ENCODE measurements at places on chromosomes 3 and 15.

DNA sequence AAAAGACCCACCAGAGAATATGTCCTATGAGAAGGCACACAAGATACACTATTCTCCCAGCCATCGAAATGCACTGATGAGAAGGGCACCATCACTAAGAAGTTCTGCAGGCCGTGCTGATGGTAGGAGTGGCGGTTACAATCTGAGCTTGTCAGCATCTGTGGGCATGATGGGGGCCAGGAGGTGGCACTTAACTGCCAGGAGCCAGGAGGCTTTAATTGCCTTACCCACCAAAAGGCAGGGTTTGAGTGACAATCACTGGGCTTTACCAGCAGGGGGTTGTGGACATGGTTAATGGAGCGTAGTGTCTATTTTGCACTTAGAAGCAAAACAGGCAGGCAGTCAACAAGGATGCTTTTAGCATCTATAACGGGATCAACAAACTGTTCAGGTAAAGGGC is 16.0 kb upstream of the SQOR start:
- no peak for DNase-seq

- DNase-seq: no peak
Observed at GRCh38 chr3:71910108-71910507, 125.2 kb upstream of the PROK2 start.

- DNase-seq: no peak
Observed at GRCh38 chr15:31082771-31083369, 18.7 kb downstream of the TRPM1 start.

- DNase-seq: no peak
Observed at GRCh38 chr15:41777421-41777973, 3.2 kb downstream of the MAPKBP1 start.

- DNase-seq: no peak
Observed at GRCh38 chr15:53936137-53936536, 42.1 kb upstream of the UNC13C start.

DNA sequence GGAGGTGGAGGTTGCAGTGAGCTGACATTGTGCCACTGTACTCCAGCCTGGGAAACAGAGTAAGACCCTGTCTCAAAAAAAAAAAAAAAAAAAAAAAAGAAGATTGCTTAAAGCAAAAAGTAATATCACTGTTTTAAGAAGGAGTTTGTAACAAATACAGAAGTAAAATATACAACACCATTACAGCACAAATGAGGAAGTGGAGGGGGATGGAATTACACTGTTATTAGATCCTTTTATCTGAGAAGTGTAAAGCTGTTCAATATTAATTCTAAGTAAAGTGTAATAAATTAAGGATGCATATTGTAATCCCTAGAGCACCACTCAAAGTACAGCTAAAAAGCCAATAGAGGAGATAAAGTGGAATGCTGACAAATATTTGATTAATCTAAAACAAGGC is 47.0 kb upstream of the SNRPA1 start:
- no peak for DNase-seq

DNA sequence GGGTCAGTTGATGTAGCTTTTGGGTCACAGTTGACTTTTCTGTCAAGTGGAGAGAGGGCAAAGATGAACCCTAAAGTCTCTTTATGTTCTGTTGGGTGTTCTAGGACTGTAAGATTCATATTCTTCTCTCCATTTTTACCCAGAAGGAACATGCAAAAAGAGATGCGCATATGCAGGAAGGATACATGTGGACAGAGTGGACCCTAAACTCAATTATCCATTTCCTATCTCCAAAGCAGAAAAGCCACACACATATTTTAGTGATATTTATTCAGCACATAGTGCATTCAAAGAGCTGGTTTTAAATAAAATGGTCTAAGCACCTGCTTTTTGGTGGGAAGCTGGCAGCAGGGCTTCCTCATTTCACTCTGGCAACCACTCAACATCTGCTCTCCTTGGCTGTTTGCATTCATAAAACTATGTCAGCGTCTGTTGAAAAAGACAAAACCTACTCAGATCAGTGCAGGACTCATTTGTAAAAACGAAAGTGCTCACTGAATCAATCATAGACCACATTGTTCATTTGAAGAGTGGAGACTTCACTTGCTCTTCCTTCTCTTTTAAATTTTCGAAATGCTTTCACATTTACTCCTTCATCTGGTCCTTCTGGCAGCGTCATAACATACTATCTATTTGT is 96.6 kb downstream of the SEMA6D start:
- DNase-seq: no peak

DNA sequence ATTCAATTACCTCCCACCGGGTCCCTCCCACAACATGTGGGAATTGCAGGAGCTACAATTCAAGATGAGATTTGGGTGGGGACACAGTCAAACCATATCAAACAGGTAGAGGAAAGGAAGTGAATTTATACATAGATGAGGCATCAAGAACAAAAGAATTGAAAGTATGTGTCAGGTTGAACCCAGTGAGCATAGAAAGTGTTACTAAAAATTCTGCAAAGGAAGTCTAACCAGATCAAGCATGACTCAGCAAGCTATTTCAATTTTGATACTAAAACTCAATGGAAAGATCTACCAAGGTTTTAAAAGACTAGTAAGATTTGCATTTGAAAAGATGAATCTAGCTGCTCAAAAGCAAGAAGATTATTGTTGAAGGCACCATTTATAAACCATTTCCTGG is 323.0 kb downstream of the ROBO2 start:
- DNase-seq: no peak

DNA sequence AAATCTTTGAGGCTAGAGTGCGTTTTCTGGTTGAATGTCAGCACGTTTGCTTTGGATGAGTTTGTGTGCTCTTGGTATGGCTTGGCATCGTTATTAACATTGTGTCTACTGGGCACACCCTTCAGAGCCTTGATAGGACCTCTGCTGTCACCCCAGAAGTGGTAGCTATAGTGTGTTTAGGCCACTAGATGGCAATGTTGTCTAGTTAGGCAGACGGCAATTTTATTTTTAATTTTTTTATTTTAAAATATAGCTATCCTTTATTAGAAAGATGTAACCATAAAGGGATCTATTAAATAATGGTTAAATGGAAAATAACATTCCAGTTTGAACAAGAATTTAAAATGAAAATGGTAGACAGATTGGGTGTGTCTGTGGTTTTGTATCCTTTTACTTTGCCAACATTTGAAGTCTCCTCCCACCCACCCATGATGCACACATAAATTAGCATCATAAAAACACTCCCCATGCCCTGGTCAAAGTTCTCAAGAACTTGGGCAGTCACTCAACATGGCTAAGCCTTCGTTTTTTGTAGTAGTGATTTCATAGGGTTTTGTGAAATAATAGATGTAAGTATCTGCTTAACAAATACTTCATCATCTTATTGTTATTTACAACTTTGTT is 200.7 kb downstream of the KCNH8 start:
- DNase-seq: no peak

DNA sequence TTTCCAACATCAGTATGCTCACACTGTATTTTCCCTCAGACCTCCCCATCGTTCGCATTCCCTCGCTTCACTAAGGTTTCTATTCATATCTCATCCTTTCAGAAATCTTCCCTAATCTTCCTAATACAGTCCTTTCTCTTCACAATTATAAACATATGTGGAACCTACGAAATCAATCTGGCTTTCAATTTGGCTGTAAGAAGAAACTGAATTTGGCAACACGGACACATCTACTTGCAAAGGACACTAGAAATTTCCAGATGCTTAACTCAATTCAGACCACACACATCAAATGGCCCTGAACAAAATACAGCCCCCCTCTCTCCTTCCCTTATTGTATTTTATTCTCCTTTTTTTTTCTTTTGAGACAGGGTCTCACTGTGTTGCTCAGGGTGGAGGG is 39.1 kb upstream of the TM4SF19 start:
- DNase-seq: no peak

DNA sequence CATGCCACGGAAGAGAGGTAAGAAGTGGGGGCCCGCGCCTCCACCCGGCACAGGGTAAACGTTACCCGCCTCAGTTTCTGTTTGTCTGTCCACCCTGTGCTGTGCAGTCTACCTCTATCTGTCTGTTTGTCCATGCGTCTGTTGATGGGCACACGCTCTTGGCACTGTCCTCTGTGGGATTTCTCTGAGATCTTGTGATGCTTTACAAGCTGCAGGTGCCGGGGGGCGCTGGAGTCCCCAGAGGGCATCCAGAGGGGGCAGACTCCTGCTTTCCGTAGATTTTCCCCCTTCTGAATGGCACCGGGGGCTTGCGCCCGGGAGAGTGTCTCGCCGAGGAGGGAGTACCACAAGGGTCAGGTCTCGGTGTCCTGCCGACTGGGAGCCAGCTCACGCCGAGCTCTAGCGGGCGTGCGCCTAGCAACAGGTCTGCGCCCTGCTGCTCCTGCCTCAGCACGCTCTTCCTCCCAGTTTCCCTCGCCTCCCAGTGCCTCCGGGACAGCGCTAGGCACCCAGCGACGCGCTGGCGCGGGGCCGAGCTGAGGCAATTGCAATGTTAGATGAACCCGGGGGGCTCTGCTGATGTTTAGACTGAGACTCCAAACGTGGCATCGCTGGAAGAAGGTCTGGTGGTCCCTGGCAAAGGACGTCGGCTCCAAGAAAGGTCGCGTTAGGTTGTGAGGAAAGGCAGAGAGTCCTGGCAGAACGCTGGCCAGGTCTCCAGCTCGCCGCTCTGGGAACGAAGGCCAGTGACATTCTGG is 667 bp downstream of the CEMIP start:
- no peak for DNase-seq

GRCh38 chr15:39788800-39789565 is 6.3 kb upstream of the FSIP1 start:
- DNase-seq: no peak

DNA sequence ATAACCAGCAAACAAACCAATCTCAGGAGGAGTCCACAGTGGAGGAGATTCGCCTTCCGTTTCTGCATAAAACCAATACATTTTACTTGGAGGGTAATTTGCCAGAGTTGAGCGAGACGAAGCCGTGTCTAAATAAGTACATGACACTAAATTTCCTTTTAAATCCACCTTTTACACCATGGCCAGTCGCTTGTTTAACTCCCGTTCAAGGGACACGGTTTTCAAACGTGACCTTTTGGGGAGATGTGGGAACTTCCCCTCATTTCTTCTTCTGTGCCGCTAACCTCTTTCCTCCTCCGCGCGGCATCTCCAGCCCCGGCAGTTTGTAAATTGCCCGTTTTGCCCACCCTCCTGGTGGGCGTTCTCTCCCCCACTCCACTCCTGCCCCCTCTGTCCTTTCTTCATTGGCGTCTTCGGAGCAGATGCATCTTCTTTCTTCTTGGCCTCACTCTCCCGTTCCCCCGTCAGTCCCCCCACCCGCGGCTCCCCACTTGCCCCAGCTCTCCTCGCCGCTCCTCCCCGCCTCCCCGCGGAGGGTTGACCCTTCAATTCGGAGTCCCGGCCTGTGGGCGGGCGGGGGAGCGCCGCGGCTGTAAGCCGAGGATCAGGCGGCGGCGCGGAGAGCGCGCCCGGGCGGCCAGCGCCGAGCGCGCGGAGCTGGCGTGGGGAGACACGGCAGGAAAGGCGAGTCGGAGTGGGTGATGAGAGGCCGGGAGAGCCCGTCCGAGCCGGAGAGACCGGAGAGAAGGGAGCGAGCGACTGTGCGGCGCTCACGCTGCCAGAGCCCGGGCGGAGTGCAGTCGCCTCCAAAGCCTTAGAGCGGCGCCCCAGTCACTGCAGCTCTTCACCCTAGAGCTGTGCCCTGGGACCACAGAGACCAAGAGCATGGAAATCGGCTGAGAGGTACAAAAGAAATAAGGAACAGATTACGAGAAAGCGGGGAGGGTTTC is at the start of gene NLGN1:
NLGN1 (plus strand) TSS at position 584 of the 950 bp plus-strand sequence.
- DNase-seq: no peak

DNA sequence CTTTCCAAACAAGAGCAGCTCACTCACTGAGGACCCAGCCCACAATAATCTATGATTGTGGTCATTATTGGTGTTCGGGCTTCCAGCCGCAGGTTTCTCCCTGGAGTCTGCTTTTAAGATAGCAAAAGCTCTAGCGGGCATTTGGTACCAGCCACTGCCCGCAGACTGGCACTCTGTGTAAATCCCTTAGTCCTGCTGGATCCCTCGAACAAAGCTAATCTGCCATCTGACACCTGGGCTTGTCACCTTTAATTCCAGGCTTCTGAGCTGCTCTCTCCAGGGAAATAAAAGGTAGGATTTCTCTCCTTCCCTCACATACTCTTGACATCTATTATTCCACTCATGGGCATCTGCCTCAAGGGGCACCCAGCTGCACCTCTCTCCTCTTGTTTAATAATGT is 158.7 kb downstream of the PDCD6IP start:
- no peak for DNase-seq

DNA sequence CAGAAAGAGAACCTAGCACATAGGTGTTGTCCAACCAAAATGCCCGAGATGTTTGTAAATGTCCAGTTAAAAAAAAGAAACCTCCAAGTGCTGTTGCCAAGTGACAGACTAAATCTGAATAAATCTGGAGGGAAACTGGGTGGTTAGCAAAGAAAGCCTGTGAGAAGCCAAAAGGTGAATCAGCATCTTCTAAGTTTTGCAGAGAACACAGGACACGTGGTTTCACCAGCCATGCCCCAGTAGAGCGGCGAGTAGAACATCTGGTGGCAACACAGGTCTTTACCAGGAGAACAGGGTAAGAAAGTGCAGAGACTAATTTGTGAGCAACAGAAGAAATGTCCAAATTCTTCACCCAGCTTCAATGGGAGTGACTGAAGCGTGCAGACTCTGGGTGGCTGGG is 986.0 kb downstream of the ROBO2 start:
- no peak for DNase-seq

GRCh38 chr15:98794211-98794610 is 145.9 kb downstream of the IGF1R start:
- no peak for DNase-seq

DNA sequence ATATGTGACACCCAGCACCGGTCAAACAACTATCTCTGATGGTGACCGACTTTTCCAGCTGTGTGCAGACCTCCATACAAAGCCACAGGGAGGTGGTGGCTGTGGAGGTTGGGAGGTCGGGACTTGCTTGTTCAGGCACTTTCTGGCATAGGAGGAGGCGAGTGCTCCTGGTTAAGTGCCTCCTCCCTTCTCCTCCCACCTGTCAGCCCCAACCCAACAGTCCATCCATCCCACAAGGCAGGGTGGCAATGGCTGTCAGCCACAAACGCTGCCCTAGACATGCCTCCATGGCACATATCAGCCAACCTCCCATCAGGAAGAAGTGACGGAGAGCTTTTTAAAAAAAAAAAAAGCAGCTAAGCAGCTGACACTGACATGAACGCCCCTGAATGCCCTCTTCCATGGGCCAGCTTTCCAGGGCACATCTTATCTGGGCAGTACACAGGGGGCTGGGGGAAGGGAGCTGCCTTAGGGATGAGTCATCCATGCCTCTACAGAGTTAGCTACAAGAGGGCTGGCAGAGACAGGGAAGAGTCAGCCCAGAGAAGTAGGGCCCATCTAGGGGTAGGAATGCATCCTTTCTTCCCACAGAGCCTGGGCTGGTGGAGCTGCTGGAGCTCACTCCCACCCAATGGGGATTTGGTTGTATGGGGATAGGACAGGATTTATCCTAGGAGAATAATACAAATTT is 41.2 kb downstream of the CCDC12 start:
- DNase-seq: no peak

- no peak for DNase-seq
Observed at GRCh38 chr15:74415966-74416916, 17.5 kb downstream of the SEMA7A start.

GRCh38 chr3:20186600-20187004 is 596 bp upstream of the SGO1 start:
- DNase-seq: no peak
